ENCODE measurements at places on chromosomes 12 and 14.

DNA sequence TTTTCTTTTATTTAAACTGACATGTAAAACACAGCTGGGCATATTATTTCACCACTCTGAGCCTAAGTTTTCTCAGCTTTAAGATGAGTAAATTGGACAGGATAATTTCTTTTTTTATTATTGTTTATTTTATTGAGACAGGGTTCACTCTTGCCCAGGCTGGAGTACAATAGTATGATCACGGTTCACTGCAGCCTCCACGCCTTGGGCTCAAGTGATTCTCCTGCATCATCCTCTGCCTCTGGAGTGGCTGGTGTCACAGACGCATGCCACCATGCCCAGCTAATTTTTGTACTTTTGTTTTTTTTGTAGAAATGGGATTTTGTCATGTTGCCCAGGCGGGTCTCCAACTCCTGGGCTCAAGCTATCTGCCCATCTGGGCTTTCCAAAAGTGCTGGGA is 12.7 kb downstream of the BMAL2 start:
- no peak for DNase-seq

GRCh38 chr12:2792671-2793500 is 1.9 kb upstream of the FKBP4 start:
- DNase-seq, result no peak

- DNase-seq, result no peak
Measured at GRCh38 chr12:85299053-85299452, 19.0 kb downstream of the ALX1 start.

DNA sequence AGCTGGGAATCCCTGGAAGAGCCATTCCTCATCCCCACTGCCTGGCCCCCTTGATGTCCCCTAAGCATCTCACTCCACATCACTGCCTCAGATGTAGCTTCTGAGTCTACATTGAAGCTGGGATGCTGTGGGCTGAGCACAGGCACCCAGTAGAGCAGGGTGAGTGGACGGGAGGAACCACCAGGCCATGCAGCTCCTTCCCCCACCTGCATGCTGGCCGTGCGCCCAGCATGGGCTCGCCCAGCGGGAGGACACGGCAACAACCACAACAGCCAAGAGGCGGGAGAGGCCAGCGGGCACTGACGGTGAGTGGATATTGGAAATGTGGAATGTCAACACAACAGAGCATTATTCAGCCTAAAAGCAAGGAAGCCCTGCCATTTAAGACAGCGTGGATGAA is 310.9 kb downstream of the ADGRD1 start:
- DNase-seq, result no peak

Measured in NCI-H1105 (cell line).